GM23248 (cell line): ENCODE measurements at places on chromosomes 3 and 15.

DNA sequence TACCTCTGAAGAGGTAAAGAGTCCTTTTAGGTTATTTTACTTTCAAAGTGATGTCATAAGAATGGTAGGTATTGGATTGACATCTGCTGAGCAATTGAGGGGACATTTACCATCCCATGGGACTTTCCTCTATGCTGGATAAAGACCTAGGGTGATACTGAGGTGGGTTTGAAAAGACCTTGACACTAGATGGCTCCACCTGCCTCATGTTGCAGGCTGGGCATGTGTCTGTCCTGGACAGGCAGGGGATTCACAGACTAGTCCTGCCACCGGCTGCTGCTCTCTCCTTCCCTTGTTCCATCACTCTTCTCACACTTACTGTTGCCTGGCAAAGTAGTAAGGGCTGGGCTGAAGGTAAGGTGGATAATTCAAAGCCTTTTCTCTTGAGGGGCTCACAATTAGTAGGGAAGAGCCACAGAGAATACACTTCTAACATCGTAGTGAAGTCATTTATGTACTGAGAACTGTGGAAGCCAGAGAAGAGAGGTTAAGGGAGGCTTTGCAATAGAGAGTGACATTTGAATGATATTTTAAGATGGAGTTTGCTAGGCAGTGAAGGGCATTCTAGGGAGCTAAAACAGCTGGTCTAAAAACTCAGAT is 27.7 kb downstream of the TRAK1 start:
- peak; percentile 42 for DNase-seq

- DNase-seq, result peak; percentile 93
These were observed 34.0 kb upstream of the RPP14 start for GRCh38 chr3:58271901-58272501.

GRCh38 chr3:23254835-23255234 is 51.7 kb downstream of the UBE2E2 start:
- no peak for DNase-seq

DNA sequence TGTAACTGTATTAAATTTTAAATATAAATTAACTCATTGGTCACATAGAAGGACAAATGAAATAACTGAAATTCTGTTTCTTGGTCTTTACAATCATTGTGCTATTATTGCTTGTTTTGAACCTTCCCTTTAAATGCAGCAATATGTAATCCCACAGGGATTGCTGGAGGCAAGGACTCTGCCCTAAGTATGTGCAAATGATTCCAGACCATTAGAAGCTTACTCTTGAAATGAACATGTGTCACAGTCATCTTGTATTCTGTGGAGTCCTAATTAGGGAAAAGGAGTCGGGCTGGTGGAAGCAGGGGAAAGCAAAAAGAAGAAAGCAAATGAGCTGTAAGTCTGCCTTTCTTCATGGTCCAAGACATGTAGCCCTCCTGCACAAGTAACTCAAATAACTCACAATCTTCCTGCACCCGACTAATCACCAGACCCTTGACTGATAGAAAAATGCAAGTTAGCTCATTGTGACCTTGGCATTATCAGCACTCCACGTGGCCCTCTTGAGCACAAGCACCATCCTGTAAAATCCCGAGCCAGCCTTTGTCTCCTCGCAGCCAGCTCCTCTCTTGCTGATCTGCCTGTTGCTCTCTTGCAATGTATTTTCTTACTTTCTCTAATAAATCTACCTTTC is 2.3 kb upstream of the TMPRSS7 start:
- DNase-seq, result no peak

GRCh38 chr3:113662824-113663223 is 33.6 kb downstream of the USF3 start:
- DNase-seq, result no peak

DNA sequence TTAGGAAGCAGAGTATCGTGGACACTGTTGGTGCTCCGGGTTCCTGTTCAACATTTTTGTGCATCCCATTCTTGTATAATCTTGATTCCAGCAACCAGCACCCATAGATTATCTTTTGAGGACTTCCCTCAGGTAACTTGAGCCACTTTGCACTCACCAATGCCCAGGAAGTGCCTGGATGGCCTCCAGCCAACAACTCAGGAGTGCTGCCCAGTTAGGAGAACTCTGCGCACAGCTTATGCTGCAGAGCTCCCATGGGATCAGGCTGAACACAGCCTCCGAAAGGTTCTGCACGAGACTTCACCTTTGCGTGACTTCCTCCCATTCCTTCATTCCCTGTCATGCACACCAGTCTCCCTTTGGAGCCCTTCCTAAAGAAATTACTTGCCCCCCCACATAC is 64.3 kb upstream of the LRRN1 start:
- DNase-seq, result no peak

DNA sequence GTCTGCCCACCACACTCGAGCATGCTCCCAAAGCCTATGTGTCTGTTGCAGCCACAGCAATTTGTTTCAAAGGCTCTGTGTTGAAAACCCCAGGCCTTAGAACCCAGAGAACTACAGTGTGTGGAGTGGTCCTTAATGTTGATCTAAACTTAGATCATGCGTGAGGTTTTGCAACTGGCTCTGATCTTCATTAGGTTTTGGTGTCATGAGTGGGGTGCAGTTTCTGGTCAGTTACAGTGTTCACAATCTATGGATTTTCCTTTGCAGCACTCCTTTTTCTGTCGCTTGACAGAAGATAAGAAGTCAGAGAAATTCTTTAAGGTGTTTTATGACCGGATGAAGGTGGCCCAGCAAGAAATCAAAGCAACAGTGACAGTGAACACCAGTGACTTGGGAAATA is 213.0 kb upstream of the BHLHE40 start:
- DNase-seq, result no peak

DNA sequence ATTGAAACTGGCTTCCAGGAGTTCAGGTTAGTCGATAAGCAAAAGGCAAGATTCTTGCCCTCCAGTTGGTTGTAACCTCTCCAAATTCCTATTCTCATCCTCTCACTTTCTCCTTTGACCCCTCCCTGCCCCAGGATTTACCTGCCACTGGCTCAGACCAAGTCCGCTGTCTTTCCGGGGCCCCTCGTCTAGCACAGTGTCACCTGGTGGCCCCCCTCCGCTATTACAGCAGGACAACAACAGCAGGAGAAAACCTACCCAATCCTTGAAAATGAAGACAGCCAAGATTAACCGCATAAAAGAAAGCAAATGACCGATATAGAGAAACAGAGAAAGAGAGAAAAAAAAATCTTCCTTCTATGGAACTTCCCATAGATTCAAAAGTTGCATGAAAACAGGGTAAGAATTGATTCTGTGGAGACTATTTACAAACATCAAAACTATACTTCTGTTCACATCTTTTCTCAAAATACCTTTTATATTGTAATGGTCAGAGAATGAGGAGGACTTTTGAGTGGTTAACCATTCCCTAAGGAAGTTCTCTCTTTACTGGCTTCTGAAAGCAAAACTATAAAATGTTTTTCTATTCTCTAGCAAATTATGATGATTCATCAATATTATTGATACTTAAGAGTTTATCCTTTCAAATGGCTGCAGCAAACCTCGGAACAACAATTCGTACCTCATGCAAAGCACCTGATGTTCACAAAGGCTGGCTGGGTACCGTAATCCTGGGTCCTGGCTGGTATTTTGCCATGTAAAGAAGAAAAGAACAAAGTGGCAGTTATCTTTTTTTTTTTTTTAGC is 10.0 kb upstream of the ST8SIA2 start:
- peak; percentile 44 for DNase-seq

DNA sequence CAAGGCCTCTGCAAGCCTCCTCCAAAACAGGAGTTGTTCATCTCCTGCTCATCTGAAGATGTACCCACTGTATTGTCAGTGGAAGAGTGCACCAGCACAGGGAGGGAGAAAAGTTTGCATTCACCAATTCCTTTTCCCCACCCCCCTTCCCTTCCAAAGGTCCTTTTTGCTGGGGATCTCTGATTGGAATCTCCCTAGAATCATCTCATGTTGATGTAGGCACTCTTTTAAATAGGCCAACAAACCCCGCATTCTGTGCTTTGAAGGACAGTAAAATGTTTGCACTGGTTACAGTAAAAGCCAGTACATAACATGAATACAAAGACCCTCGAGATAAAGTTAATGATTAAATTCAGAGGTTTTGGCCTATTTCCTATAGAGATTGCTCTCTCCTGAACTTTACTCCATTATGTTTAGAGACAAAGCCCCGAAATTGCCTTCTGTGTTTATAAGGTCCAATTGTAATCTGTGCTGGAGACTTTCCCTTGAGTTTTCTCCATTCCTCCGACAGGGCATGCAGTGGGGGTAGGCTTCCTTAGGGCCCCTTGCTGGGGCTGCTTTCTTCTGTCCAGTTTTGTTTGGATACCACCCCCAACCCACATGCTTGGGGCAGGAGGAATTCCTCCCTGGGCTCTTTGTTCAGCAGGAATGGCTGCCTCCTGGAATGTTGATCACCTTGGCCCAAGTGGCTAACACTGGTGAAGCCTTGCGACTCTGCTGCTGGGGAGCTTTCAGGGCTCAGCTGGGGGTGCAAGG is 22.5 kb downstream of the TRIM71 start:
- no peak for DNase-seq

DNA sequence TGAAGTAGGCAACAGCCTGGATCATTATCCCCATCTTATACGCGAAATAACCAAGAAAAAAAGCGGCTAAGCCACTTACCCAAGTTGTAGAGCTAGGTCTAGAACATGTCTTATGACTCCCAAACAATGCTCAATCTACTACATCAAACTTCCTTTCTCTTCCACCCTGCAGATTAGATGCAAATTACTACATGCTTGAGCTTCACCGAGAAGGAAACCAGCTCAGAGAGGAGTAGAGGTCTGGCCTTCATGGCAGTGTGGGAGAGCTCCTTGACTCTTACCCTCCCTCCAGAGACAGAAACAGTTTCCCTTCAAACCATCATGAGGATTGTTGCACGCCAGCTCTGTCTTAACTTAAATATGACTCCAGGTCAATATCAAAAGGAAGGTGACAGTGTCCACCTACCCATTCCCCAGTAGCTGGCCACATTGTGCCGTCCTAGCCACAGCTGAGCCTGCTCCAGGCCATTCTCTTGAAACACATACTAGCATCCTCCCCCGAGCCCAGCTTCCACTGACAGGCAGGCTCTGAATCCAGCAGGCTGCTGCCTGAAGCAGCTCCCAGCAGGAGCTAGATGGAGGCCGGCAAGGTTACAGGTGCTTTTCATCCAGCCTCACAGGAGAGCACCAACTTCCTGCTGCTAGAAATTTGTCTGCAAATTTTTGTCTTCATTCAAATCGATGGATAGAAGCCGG is 56.8 kb downstream of the CPN2 start:
- no peak for DNase-seq

GRCh38 chr3:15467227-15468181 is 40.1 kb downstream of the EAF1 start:
- DNase-seq, result no peak

DNA sequence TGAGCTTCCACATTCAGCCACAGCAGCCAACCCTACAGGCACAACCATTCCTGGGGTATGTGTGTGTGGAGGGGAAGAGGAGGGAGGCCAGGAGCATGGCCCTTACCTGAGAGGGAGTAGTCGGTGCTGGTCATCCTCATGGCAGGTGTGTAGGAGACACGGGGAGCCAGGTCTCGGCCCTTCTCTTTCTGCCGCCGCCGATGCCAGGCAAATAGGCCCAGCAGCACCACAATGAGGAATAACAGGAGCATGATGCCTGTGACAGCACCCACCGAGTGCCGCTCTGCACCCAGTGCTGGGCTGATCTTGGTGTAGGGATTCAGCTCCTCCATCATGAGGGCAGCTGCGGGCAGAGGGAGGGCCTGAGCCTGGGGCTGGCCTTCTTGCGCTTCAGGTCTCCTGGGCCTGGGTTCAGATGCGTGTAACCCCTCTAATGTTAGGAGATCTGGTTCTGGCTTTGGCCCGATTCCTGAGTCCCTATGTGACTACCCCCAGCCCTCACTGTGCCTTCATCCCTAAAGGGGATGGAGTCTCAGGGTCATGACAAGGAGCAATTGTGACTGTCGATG is 44.4 kb downstream of the RAB11A start:
- no peak for DNase-seq

- peak; percentile 61 for DNase-seq
These were observed 107.1 kb downstream of the ATG7 start for GRCh38 chr3:11379238-11379823.

DNA sequence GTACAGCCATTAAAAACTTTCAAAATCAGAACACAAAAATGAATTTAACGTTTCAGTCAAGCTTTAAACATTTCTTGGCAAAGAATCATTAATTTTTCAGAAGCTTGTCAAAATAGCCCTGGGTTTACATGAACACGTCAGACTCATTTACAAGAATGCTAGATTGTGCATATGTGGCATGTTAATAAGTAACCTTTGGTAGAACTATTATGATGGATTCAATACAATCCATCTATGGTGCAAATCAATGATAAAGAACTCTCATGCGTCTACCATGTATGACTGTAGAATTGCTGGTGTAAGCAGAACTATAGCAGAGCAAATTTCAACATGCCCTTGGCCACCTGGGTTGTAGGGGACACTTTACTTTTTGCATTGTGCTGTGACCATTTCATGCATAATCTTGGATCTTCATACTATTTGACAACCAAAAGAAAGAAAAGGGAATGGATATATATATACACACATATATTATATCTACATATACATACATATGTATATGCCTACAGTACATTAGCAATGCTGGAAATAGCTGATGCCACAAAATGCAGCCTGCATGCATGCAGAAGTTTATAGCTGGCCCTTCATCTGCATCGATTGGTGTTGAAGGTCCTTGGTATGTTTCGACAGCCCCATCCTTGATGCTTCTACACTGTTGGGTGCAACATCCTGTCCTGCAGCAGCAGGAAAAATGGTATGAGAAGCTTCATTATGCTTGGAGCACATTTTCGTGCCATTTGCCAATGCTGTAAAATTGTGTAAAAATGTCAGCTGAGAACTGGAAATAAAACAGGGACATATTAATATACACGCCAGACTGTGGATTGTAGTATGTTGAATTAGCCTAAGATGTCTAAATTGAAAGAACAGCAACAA is 189.0 kb downstream of the MBNL1 start:
- DNase-seq, result no peak

- DNase-seq, result no peak
These were observed 40.3 kb downstream of the KCNAB1 start for GRCh38 chr3:156160647-156161046.

GRCh38 chr3:63670544-63670943 is 18.1 kb downstream of the SNTN start:
- DNase-seq, result no peak

- peak; percentile 32 for DNase-seq
These were observed 603.5 kb downstream of the MECOM start for GRCh38 chr3:169060037-169060436.

GRCh38 chr15:60079210-60079609 is 75.1 kb downstream of the FOXB1 start:
- peak; percentile 31 for DNase-seq

DNA sequence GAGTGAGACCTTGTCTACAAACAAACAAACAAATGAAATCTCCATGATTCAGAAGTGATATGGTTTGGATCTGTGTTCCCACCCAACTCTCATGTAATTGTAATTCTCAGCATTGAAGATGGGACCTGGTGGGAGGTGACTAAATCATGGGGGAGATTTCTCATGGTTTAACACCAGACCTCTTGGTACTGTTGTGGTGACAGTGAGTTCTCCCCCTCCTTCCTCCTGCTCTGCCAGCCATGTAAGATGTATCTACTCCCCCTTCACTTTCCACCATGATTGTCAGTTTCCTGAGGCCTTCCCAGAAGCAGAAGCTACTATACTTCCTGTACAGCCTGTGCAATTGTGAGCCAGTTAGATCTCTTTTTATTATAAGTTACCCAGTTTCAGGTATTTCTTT is 438.4 kb upstream of the THBS1 start:
- no peak for DNase-seq
